ENCODE measurements at places on chromosomes 7 and 10. TPM values are rescaled to one million over a fixed set of nuclear protein-coding genes. Genes with fewer than 3 reads are reported as not detected.

Gene CHAT
- 0.56 TPM for total RNA-seq

Gene GPR146
- total RNA-seq, result 2.4 TPM

Gene CCDC71L
- total RNA-seq, result 14.1 TPM

Gene CPA2
- total RNA-seq, result 0.26 TPM

Gene FOXI2
- not detected for total RNA-seq

Gene VCL
- total RNA-seq, result 159 TPM

Gene IFIT2
- total RNA-seq, result 1.9 TPM

Gene MPP7
- 1.5 TPM for total RNA-seq

Gene ITGB8
- total RNA-seq, result 1.3 TPM

Gene AZGP1
- not detected for total RNA-seq

Gene TMEM229A
- total RNA-seq, result 22.2 TPM
